Sciatic nerve (tissue), 2 donors: ENCODE measurements at places on chromosomes 6 and 20. TPM values are rescaled to one million over a fixed set of nuclear protein-coding genes. Genes with fewer than 3 reads are reported as not detected.

Gene MYH7B
- total RNA-seq, result 5.6 TPM

Gene CYP21A2
- total RNA-seq, result 6.1 TPM

Gene LAMA5
- 232 TPM for total RNA-seq

Gene OXT
- total RNA-seq, result not detected

Gene HLA-DPB1
- 138 TPM for total RNA-seq

Gene TAGAP
- 8.0 TPM for total RNA-seq

Gene GGTLC1
- not detected for total RNA-seq

Gene VIP
- total RNA-seq, result 1.9 TPM

Gene LHFPL5
- not detected for total RNA-seq

Gene FOXF2
- total RNA-seq, result 0.58 TPM

Gene DEFB113
- not detected for total RNA-seq

Gene SLC24A3
- total RNA-seq, result 2.0 TPM

Gene LTA
- total RNA-seq, result 0.27 TPM

Gene RIMS1
- 3.4 TPM for total RNA-seq

Gene GATA5
- 0.22 TPM for total RNA-seq
